ENCODE measurements at places on chromosomes 6 and 20.

DNA sequence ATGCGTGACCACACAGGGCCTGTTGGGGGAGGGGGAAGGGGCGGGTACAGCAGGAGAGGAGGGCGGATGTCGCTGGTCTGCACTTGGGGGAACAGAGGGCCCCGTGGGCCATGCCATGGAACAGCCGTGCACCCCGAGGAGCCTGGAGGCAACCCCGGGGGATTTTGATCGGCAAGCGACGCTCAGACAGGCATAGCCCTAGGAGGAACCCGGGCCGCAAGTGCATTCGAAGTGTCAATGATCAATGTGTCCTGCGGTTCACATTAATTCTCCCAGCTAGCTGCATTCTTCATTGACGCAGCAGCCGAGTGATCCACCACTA is 772.8 kb upstream of the DEFB115 start:
- no peak for DNase-seq

- no peak for DNase-seq
Measured at GRCh38 chr20:44959082-44959637, 1.0 kb downstream of the TOMM34 start.

DNA sequence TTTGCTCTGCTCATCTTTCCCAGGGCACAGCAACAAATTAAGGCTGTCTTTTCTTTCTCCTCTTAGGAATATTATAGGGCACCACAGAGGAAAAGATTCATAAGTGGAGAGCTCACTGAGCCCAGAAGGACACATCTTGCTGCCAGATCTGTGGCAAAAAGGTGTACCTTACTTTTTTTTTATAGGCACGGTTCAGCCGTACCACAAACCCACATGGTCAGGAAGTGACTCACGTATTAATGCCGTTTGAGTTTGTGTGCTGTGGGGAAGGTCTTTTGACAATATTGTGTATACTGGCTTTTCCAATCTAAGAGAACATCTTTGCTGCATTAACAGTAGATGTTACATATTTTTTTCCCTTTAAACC is 28.4 kb downstream of the PAQR8 start:
- no peak for DNase-seq

GRCh38 chr6:75503291-75503690 is 9.7 kb upstream of the FILIP1 start:
- DNase-seq = no peak

- DNase-seq = no peak
Measured at GRCh38 chr6:4300917-4301316, 165.5 kb upstream of the ECI2 start.

- DNase-seq = no peak
Measured at GRCh38 chr6:166307082-166308032, 835 bp downstream of the PRR18 start.

- no peak for DNase-seq
Measured at GRCh38 chr20:35523298-35523888, 6.1 kb downstream of the C20orf173 start.

GRCh38 chr20:59042151-59042795 is at the start of gene PRELID3B:
Gene PRELID3B, minus strand, starts transcription at chr20:59042786. Its CDS starts 56 bp downstream, at chr20:59042730.
- no peak for DNase-seq

DNA sequence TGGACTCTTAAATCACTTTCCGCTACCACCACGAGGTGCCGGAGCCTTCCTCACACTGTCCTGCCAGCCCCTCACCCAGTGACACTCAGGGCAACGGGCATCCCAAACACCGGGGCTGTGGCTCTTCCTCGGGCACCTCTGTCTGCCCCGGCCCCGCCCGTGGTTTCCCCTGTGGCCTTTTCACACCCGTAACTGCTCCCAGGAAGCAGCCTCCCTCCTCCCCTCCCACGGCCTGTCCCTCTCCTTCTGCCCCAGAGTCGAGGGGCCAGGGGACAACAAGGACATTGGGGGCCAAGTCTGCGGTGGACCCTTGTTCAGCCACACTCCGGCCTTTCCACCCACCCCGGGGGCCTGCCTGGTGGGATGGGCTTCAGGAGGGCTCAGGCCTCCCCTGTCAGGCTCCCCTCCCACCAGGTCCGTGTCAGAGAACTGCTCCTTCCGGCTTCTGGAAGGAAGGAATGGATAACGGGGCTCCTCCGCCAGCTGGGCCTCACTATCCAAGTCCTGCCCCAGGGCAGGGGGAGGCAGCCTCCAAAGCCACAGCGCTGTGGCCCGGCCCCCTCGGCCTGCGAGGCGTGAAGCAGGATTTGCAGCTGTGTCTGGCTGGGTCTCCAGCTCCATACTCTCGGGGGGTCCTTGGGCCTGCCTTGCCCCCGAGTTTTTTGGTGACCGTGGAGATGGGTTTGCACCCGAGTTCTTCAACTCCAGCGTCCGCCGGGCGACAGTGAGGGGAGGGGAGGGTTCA is 54.7 kb upstream of the CHRNA4 start:
- no peak for DNase-seq

GRCh38 chr20:62721511-62722370 is 13.1 kb downstream of the NTSR1 start:
- DNase-seq = no peak

DNA sequence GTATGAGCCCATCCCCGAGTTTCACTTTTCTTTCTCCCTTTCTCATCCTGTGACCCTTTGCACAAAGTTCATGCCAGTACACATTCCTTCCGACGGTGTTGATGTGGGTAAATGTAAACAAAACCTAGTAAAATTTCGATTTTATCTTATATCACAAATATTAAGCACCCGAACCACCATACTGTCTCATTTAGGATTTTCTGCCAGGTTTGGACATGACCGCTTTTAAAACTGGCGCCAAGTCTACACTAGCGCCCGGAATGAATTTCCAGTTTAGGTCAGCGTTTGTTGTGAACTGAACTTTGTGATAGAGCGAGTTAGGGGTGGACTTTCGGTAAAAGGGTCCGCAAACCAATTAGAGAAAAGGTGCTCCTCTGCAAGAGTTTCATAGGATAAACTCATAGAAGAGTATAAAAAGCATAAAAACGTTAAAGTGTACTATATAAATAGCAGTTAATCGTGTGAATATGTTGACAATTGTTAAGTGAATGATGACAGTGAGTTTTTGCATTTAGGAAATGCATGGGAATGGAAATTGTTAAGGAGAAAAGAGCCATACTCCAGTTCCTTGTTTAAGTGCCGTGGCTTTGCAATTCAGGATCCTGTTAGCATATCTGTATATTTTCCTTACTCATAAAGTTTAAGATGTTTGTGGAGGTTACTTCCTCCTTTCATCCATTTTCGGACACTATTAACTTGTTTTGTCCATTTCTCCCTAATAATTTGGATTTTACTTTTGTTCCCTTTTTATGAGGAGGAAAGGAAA is 937 bp downstream of the AKAP7 start:
- DNase-seq = peak; percentile 47

DNA sequence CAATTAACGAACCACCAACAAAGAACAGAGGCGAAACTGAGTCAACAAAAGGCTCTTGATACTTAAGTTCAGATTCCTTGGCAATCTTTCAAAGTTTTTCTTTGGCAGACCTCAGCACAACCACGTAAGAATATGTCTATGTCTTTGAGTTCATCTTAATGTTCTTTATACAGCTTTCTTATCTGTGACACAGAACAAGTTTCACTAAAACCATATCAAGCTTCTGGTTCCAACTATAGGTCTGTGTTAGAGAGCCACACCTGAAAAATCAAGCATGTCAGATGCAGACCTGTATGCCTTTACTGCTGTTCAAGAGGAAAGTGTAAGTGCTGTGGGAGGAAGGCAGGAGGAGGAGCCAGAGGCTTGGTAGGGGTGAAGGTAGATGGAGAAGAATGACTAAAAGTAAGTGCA is 271.3 kb downstream of the KHDC1L start:
- no peak for DNase-seq

GRCh38 chr6:133128191-133128590 is 113.0 kb upstream of the EYA4 start:
- DNase-seq = no peak

GRCh38 chr6:33443619-33444504 is 10.5 kb upstream of the ZBTB9 start:
- DNase-seq = no peak

DNA sequence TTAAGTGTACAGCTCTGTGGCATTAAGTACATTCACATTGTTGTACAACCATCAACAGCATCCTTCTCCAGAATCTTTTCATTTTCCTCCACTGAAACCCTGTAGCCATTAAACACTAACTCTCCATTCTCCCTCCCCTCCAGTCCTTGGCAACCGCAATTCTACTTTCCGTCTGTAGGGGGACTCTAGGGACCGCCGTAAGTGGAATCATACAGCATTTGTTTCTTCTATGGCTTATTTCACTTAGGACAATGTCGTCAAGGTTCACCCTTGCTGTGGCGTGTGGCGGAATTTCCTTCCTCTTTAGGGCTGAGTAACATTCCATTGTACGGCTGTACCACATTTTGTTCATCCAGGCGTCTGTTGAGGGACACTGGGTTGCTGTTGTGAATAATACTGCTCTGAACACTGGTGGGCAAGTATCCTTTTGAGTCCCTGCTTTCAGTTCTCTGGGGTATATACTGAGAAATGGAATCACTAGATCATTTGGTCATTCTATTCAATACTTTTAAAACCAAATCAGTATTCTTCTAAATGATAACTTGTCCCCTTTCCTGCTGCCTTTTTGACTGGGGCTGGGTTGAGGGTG is 50.7 kb downstream of the PPP1R3G start:
- DNase-seq = no peak

GRCh38 chr6:53582963-53583362 is 38.1 kb upstream of the GCLC start:
- DNase-seq = no peak

Measured in putamen (tissue), 1 donor.